ENCODE measurements at places on chromosomes 2 and 18.

- H3K4me1 ChIP-seq, result no peaks in the 10 kb centered on the region
- no peak overlapping the region for H3K27ac ChIP-seq
- no peak overlapping the region for H3K4me3 ChIP-seq
- H3K27me3 ChIP-seq, result no peaks in the 10 kb centered on the region
- no peak for DNase-seq
These were observed 35.1 kb upstream of the SLC14A2 start for GRCh38 chr18:45580127-45580526.

DNA sequence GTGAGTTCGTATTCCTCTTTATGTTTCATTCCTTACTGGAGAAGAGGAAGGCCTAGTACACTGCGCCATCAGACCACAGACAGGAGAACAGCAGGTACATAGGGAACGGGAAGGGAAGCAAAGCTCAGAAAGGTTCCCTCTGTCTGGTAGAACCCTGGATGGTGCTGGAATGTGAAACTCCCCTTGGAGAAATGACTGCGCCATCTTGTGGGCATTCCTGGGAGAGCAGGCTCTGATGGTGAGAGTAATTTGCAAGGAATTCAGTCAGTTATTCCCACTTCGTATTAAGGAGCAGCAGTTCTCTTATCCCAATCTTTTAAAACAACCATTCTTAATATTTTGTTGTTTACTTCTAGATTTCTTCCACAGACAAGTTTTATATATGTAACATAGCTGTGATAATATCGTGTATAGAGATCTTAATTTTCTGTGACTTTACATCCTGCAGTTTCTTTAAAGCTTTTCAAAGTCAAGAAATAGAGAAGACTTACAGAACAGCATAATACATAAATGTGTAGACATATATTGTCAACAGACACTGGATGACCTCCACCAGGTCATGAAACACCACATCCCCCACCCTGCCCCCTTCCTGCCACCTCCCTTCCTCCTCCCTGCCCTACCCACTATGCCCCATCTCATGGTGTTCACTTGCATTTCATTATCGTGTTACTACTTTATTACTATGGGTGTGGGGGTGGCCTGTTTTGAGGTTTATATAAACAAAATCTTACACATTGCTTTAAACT is 83.9 kb downstream of the ARHGEF4 start:
- DNase-seq, result peak; percentile 24
- no peaks in the 10 kb centered on the region for H3K4me1 ChIP-seq
- H3K27ac ChIP-seq, result no peak overlapping the region
- H3K36me3 ChIP-seq, result no peaks in the 10 kb centered on the region

GRCh38 chr2:216690853-216691741 is 4.3 kb downstream of the IGFBP5 start:
- no peak overlapping the region for H3K27ac ChIP-seq
- peaks cover 10% of the 10 kb centered on the region for H3K27me3 ChIP-seq
- H3K36me3 ChIP-seq, result no peaks in the 10 kb centered on the region

GRCh38 chr18:42030586-42031182 is 75.7 kb downstream of the PIK3C3 start:
- H3K27me3 ChIP-seq, result no peaks in the 10 kb centered on the region
- H3K4me1 ChIP-seq, result peaks cover 8% of the 10 kb centered on the region
- H3K4me3 ChIP-seq, result no peak overlapping the region
- no peak for DNase-seq

- no peak overlapping the region for H3K27ac ChIP-seq
- DNase-seq, result no peak
- no peaks in the 10 kb centered on the region for H3K27me3 ChIP-seq
These were observed 1.7 kb downstream of the PFN4 start for GRCh38 chr2:24121469-24121868.
